Activated CD4-positive, alpha-beta T cell treated with anti-CD3 and anti-CD28 coated beads, Interleukin-2, amount 10 ng/mL, durations not matched to agents 24 days and 14 days (primary cell): ENCODE measurements at places on chromosomes 5 and 9. TPM values are rescaled to one million over a fixed set of nuclear protein-coding genes. Genes with fewer than 3 reads are reported as not detected.

GRCh38 chr9:107158321-107158720 is 124.8 kb upstream of the RAD23B start:
- DNase-seq, result no peak

GRCh38 chr5:142527664-142528295 is 158.1 kb downstream of the FGF1 start:
- no peak for DNase-seq

DNA sequence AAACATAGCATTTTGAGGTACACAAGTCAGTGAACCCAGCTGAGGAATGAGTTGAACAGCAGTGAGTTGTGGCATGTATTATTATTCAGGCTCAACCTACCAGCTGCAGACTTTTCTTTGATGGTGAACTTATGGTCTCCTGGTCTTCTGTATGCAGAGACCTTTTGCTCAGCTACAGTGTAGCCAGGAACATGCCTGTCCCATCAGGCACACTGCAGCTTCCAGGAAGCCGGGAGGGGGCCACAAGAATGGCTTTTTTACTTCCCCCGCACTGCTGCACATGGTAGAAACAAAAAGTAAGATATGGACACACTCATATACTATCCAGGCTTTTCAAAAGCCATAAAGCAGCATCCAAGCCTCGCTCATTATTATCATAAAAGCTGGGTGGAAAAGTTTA is 65.3 kb upstream of the PLPP1 start:
- no peak for DNase-seq

The NOXA1 gene
- 0.30 and 0.36 TPM in 2 replicates for total RNA-seq
